ENCODE measurements at places on chromosomes 2 and 18. TPM values are rescaled to one million over a fixed set of nuclear protein-coding genes. Genes with fewer than 3 reads are reported as not detected.

- peak; percentile 61 for DNase-seq
- no peak overlapping the region for H3K4me3 ChIP-seq
- peak overlapping the region; percentile 76 for H3K27ac ChIP-seq
- H3K36me3 ChIP-seq, result no peaks in the 10 kb centered on the region
These were observed 268.3 kb downstream of the VAPA start for GRCh38 chr18:10182009-10182624.

- no peak for DNase-seq
- H3K4me3 ChIP-seq, result no peak overlapping the region
- no peaks in the 10 kb centered on the region for H3K27me3 ChIP-seq
- no peak overlapping the region for H3K27ac ChIP-seq
These were observed 80.6 kb upstream of the EML6 start for GRCh38 chr2:54642677-54643430.

Gene ADGRF3
- 0.48 TPM for total RNA-seq

DNA sequence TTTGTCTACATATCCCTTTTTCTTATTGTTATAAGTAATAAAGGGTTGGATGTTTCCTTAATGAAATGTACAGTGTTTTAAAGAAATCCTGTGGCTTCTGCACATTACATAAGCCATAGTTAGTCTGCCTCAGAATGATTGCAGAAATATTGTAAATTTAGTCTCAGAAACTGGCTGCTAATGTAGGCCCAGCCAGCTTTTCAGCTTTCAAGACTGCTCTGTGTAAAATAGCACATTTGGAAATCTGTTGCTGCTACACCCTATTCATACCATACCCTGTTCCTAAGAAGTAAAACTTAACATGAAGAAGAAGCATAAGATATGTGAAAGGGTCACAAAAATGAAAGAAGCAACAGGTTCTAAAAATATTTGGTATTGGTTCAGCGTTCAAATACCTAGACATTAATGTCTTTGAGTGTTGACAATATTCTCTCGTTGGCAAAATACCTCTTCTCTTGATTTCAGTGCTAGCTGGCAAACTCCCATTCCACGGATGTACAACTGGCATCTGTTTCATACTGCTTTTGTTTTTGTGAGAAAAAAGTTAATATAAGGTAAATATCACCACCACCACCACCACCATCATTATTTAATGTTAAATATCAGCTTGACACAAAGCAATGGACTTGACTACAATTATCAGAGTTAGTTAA, 19.2 kb upstream of the NCKAP1 start:
- no peak overlapping the region for H3K27ac ChIP-seq
- no peak for DNase-seq
- H3K36me3 ChIP-seq, result no peaks in the 10 kb centered on the region
- H3K27me3 ChIP-seq, result no peaks in the 10 kb centered on the region
- H3K4me3 ChIP-seq, result no peak overlapping the region

Gene IGFBP5
- total RNA-seq, result 10.0 TPM

DNA sequence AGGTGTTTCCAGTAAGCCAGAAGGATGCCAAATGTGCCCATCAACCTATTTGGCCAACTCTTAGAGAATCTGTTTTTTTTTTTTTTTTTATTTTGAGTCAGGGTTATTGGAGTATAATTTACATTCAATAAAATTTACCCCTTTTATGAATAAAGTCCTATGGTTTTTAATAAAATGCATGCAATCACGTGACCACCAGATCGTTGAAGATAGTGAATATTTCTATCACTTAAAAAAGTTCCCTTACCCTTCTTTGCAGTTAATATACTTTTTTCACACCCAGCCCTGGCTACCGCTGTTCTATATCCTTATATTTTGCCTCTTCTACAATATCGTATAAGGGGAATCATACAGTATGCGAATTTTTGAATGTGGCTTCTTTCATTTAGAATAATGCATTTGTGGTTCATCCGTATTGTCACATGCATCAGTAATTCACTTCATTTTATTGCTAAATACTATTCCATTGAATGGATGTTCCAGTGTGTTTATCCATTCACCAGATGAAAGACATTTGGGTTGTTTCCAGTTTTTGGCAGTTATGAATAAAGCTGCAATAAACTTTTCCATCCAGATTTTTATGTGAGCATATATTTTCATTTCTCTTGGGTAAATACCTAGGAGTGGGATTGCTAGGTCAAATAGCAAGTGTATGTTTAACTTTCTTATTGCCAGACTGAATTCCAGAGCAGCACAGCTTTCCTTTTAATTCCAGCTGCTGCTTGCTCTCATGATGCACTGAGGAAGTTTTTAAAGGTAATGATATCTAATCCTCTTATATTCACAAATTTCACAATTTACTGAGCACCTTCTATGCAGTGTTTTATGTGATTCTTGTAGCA, 156.3 kb upstream of the NT5C1B start:
- no peaks in the 10 kb centered on the region for H3K27me3 ChIP-seq
- no peaks in the 10 kb centered on the region for H3K36me3 ChIP-seq
- peaks cover 7% of the 10 kb centered on the region for H3K4me1 ChIP-seq
- H3K27ac ChIP-seq, result no peak overlapping the region
- DNase-seq, result no peak
- no peak overlapping the region for H3K4me3 ChIP-seq

DNA sequence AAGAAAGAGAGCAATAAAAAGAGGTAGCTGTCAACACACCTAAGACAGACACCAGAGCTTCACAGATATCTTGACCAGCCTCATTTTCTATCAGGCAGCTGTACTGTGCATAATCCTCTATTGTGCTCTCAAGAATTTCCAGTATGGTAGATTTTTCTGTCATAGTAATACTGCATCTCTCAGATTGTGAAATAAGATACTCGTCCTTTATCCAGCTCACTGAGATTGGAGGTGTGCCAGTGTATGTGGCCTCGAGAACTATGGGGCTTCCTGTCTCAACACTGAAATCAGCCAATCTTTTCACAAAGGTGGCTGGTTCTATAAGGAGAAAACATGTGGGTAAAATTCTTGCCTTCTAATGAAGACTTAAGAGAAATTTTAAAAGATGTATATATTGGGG, 88.9 kb downstream of the TTN start:
- H3K4me1 ChIP-seq, result no peaks in the 10 kb centered on the region
- no peak overlapping the region for H3K27ac ChIP-seq
- peaks cover 95% of the 10 kb centered on the region for H3K27me3 ChIP-seq

Gene HOXD11
- not detected for total RNA-seq

DNA sequence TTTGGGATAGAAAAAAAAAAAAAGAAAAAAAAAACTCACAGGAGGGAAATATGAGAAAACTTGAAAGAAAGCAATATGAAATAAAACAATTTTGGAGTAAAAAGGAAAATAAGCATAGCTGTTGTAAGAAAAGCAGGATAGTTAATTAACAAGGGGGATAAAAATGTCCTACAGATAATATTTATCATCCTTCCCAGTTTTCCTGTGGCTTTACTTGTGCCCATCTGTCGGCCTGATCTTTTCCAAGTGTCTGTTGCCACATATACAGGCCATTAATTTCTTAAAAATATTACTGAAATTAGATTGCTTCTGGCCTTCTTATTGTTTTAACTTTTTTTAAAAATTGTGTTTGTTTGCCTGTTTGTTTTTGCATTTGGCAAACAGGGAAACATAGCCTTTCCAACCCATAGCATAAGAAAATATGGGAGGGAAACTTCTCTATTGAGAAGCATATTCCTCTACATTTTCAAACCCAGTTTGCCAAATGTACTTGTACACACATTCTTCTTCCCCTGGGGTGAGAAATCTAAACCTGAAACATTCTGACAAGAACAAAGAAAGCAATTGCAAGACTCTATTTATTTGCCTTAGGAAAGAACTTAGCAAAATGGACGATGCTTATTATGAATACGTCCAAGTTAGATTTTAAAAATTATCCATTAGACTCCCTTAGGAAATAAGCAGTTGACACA, 272.3 kb downstream of the CDH20 start:
- H3K27me3 ChIP-seq, result no peaks in the 10 kb centered on the region
- no peaks in the 10 kb centered on the region for H3K4me1 ChIP-seq
- no peaks in the 10 kb centered on the region for H3K36me3 ChIP-seq
- H3K27ac ChIP-seq, result no peak overlapping the region

DNA sequence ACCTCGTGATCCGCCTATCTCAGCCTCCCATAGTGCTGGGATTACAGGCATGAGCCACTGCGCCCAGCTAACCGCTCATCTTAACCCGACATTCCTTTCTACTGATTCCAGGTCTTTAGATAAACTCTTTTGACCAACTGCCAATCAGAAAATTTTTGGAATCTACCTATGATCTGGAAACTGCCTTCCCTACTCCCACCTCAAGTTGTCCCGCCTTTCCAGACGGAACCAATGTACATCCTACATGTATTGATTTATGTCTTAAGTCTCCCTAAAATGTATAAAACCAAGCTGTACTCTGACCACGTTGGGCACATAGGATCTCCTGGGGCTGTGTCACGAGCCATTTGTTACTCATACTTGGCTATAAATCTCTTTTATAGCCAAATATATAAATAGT, 3.2 kb upstream of the NEU2 start:
- peaks cover 49% of the 10 kb centered on the region for H3K4me1 ChIP-seq
- no peaks in the 10 kb centered on the region for H3K27me3 ChIP-seq
- no peak overlapping the region for H3K4me3 ChIP-seq
- no peak for DNase-seq
- no peaks in the 10 kb centered on the region for H3K36me3 ChIP-seq

DNA sequence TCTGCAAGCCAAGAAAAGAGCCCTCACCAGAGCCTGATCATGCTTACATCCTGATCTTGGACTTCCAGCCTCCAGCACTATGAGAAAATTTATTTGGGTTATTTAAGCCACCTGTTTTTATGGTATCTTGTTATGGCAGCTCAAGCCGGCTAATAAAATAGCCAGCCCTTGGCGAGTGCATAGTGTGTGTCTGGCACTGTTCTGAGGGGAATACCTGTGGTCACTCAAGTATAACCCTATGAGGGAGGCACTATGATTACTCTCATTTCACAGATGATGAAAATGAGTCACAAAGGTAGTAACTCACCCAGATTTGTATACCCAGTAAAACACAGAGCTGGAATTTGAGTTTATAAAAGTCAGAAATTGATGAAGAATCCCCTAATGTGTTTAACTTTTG, 556.9 kb upstream of the SETBP1 start:
- DNase-seq, result no peak
- H3K36me3 ChIP-seq, result no peaks in the 10 kb centered on the region
- H3K4me3 ChIP-seq, result no peak overlapping the region
- no peaks in the 10 kb centered on the region for H3K27me3 ChIP-seq
- H3K27ac ChIP-seq, result no peak overlapping the region
- H3K4me1 ChIP-seq, result no peaks in the 10 kb centered on the region

DNA sequence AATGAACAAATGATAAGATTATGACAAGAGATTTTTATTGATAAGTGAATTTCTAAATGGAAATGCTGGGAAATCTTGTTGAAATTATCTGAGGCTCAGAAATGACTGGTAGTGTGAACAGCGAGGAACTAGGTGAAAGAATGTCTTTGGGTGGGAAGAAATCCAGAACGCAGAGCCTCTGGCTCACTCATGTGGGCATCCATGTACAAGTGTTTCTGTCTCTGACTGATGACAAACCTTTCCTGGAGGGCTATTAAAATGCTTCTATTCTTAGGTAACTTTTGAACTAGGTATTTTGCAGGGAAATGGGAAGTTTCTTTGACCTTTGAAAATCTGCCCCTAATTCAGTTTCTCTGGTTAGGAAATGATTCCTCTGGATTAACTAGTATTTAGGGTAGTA, 598.6 kb downstream of the SLC4A3 start:
- H3K4me1 ChIP-seq, result peaks cover 67% of the 10 kb centered on the region
- no peaks in the 10 kb centered on the region for H3K36me3 ChIP-seq
- H3K27me3 ChIP-seq, result no peaks in the 10 kb centered on the region
- H3K27ac ChIP-seq, result peak overlapping the region; percentile 90
- no peak overlapping the region for H3K4me3 ChIP-seq
- no peak for DNase-seq

Gene RGPD3
- not detected for total RNA-seq

Gene LRRC30
- not detected for total RNA-seq

Gene CTIF
- 17.0 TPM for total RNA-seq

Gene RETREG2
- total RNA-seq, result 84.4 TPM

- no peaks in the 10 kb centered on the region for H3K4me1 ChIP-seq
- H3K27ac ChIP-seq, result no peak overlapping the region
- no peaks in the 10 kb centered on the region for H3K27me3 ChIP-seq
- no peak overlapping the region for H3K4me3 ChIP-seq
- H3K36me3 ChIP-seq, result no peaks in the 10 kb centered on the region
- no peak for DNase-seq
These were observed 110.0 kb downstream of the HDAC4 start for GRCh38 chr2:239290618-239291474.

Gene SLC5A7
- not detected for total RNA-seq

- H3K27me3 ChIP-seq, result no peaks in the 10 kb centered on the region
- H3K27ac ChIP-seq, result no peak overlapping the region
- H3K4me3 ChIP-seq, result no peak overlapping the region
These were observed 92.4 kb downstream of the INPP5D start for GRCh38 chr2:233152541-233152940.

- H3K27ac ChIP-seq, result no peak overlapping the region
- H3K4me1 ChIP-seq, result no peaks in the 10 kb centered on the region
- H3K4me3 ChIP-seq, result no peak overlapping the region
- no peak for DNase-seq
- peaks cover 4% of the 10 kb centered on the region for H3K27me3 ChIP-seq
These were observed 1070.9 kb upstream of the FANCL start for GRCh38 chr2:59312029-59312428.

- H3K36me3 ChIP-seq, result no peaks in the 10 kb centered on the region
- DNase-seq, result no peak
- no peaks in the 10 kb centered on the region for H3K27me3 ChIP-seq
- H3K27ac ChIP-seq, result no peak overlapping the region
- H3K4me1 ChIP-seq, result no peaks in the 10 kb centered on the region
These were observed 687.9 kb upstream of the SETBP1 start for GRCh38 chr18:43992741-43993140.

GRCh38 chr2:86308984-86309695, 28.3 kb downstream of the REEP1 start:
- H3K27me3 ChIP-seq, result peaks cover 63% of the 10 kb centered on the region
- no peak overlapping the region for H3K4me3 ChIP-seq
- H3K4me1 ChIP-seq, result no peaks in the 10 kb centered on the region
- H3K27ac ChIP-seq, result no peak overlapping the region

- no peak overlapping the region for H3K4me3 ChIP-seq
- no peaks in the 10 kb centered on the region for H3K27me3 ChIP-seq
- H3K36me3 ChIP-seq, result no peaks in the 10 kb centered on the region
- peaks cover 10% of the 10 kb centered on the region for H3K4me1 ChIP-seq
- H3K27ac ChIP-seq, result no peak overlapping the region
- peak; percentile 70 for DNase-seq
These were observed 99.9 kb upstream of the FN1 start for GRCh38 chr2:215535741-215536140.

DNA sequence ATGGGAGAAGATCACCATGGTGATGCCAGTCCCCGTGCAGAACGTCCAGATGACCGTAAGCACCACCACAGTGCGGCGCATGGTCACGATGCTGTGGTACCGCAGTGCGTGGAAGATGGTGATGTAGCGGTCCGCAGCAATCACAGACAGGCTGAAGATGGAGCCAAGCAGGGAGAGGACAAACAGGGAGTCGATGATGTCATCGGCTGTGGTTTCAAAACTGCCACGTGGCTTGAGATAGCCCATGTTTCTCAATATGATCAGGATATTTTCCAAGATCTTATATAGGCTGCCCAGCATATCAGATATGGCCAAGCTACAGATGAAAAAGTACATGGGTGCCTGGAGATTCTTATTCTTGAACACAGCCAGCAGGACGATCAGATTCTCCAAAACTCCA, 30.3 kb downstream of the MC2R start:
- peaks cover 21% of the 10 kb centered on the region for H3K27me3 ChIP-seq
- no peak overlapping the region for H3K27ac ChIP-seq

Gene LRP2
- not detected for total RNA-seq

GRCh38 chr2:226427538-226428307, 371.9 kb downstream of the IRS1 start:
- no peak overlapping the region for H3K4me3 ChIP-seq
- DNase-seq, result peak; percentile 86
- no peaks in the 10 kb centered on the region for H3K36me3 ChIP-seq

- no peaks in the 10 kb centered on the region for H3K4me1 ChIP-seq
- no peak overlapping the region for H3K4me3 ChIP-seq
- H3K27ac ChIP-seq, result no peak overlapping the region
These were observed 19.1 kb downstream of the IAH1 start for GRCh38 chr2:9493478-9493877.

All from PC-9 (cell line).